ENCODE measurements at places on chromosomes 6 and 20.
A peak's percentile ranks its signal among the peaks of the same experiment; 100 is the strongest.

GRCh38 chr6:115770851-115771250, 289.8 kb downstream of the FRK start:
- no peak for DNase-seq

GRCh38 chr6:151649835-151650234, 156.0 kb downstream of the CCDC170 start:
- no peak for DNase-seq

DNA sequence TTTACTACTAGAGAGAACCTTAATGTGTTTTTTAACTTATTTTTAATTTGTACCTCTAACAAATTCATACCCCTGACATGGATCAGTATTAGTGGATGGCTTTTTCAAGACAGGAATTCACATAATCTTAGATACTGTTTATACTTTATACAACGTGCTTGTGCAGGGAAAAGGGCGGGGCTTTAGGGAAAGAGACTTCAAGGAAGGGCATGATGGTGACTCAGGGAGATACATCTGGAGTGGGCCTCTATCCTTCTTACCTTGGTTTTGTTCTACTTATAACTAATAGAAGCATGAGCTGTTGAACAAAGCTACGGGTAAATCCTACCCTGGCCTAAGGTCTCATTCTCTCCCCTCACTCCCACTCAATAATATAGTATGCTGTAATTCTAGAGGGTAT, 160.8 kb downstream of the C6orf58 start:
- DNase-seq, result no peak

GRCh38 chr6:156557251-156557910, 219.8 kb upstream of the ARID1B start:
- DNase-seq, result peak; percentile 74

DNA sequence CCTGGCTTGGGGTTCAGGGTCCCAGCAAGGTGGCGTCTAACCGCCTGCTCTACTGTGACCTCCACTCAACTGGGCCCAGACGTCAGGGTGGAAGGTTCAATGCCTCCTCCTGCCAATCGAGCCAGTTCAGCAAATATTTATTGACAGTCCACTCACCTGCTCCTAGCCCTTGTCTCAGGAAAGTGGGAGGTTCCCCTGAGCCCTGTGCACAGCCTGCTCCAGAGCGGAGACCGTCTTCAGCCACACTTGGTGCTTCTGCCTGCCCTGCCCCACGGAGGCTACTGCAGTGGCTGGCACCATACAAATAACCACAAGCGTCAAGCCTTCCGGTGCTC, 6.1 kb downstream of the CCDC167 start:
- DNase-seq, result no peak

- DNase-seq, result no peak
Observed at GRCh38 chr6:112183271-112183671, 71.1 kb downstream of the LAMA4 start.

DNA sequence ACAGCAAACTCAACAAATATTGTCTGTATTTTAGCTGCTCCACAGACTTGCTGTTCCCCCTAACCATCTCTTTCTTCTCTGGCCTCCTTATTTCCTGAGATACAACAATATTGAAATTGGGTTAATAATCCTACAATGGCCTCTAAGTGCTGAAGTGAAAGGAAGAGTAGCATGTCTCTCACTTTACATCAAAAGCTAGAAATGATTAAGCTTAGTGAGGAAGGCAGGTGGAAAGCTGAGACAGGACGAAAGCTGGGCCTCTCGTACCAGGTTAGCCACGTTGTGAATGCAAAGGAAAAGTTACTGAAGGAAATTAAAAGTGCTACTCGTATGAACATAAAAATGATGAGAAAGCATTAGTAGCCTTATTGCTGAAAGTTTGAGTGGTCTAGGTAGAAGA, 63.8 kb downstream of the ELOVL5 start:
- DNase-seq, result no peak

DNA sequence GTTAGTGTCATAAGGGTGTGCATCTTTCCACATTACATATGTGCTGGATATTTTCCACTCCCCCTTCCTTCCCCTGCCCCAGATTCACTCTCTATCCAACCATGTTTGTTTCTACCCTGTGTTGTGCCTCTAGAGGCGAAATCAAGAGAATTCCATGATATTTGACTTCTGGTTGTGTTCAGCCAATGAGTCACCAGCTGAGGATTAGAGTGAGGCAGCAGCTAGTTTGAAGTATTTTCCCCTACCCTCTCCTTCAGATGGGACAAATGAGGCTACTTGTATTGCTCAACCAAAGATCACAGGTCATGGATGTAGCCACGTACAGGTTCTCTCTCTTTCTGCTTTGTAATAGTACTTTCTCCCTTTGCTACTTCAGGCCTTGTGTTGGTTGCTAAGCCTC, 24.5 kb upstream of the OR2J2 start:
- no peak for DNase-seq

DNA sequence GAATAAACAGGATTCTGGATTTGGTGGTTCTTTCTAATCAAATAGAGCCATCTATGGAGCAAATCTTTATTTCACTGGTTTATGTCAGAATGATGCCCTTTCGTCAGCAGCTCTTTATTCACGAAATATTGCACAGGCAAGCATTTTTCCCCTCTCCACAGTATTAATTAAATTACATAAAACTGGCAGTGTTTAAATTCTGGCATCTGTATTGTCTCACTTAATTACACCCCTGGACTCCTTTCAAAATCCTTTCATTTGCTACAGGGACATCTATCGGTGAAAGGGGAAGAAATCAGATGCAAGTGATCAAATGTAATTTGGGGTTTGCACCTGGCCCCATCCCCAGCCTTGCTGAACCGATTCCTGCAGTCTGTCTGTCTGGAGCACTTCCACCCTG, 801.9 kb downstream of the QKI start:
- no peak for DNase-seq

DNA sequence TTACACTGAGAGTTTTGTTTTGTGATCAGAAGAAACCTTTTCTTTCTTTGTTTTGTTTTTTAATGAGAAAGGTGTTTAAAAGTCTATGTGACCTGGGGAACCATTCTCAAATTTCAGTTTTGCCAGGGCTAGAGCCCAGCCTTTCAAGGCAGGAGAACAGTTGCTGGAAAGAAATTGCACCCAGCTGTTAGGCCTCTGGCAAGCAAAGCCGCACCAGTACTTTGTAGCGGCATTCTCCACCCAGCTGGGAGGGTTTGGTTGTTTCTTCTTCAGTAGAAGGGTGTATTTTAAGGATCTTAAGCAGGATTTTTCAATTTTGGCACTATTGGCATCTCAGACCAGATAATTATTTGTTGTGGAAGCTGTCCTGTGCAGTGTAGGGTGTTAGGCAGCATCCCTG, 16.6 kb upstream of the MAPK13 start:
- DNase-seq, result no peak

GRCh38 chr6:17385660-17386059, 7.7 kb upstream of the CAP2 start:
- DNase-seq, result no peak

DNA sequence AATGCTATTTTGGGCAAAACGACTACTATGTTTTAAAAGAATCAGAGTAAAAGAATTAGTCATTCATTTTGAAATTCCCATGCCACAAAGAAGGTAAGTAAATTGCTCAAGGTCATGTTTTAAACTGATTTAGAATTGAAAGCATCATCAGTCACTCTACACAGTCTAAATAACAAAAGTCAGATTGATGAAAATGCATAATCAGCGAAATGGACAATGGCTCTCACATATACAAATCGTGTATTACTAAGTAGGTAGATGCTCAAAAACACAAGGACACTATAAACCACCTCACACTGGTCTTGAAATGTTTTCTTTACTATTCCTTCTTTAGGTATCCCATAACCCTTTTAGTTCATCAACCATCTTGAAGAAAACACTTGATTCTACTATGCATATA, 135.4 kb downstream of the OPN5 start:
- no peak for DNase-seq

DNA sequence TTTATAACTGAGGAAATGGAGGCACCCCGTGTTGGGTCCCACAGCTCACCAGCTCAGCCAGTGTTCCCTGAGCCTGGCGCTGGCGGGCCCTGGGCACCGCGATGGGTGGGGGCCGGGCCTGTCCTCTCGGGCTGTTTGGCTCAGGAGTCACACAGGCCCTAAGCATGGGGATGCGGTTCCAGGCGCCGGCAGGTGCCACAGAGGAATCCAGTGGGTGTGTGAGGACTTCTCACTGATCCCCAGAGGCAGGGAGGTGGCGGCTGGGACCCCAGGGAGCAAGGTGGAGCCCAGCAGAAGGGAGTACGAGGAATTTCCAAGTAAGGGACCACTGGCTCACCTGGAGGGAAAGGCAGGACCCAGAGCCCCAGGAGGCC, 57.5 kb downstream of the IRF4 start:
- DNase-seq, result no peak
